ENCODE measurements at places on chromosomes 4 and X.

GRCh38 chrX:72495046-72495445 lies 77.6 kb downstream of the HDAC8 start:
- no peak for DNase-seq

DNA sequence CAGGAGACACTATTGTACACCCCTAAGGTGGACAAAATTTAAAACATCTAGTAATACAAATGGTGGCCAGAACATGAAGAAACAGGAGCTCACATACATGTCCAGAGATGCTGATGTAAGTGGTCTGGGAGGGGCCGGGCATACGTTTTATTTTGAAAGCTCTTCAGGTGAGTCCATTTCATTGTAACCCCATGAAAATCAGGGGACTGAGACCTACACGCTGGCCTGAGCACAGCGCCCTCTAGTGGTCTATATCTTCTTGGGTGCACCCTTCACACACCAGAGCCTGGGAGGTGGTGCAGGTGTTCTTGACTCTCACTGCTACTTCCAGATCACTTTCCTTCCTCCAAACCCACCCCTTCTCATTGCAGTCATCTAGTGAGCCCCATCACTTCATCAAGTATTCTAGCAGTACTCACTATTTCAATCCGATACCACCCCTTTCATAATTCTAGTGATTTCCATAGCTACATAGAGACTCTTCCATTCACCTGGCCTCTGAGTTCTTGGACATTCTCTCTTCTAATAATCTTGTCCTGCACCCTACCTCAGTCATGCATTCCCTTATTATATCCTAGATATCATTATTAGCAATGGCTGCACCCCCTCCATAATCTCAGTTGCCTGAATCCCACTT lies 4.3 kb upstream of the TLR6 start:
- peak; percentile 67 for DNase-seq

DNA sequence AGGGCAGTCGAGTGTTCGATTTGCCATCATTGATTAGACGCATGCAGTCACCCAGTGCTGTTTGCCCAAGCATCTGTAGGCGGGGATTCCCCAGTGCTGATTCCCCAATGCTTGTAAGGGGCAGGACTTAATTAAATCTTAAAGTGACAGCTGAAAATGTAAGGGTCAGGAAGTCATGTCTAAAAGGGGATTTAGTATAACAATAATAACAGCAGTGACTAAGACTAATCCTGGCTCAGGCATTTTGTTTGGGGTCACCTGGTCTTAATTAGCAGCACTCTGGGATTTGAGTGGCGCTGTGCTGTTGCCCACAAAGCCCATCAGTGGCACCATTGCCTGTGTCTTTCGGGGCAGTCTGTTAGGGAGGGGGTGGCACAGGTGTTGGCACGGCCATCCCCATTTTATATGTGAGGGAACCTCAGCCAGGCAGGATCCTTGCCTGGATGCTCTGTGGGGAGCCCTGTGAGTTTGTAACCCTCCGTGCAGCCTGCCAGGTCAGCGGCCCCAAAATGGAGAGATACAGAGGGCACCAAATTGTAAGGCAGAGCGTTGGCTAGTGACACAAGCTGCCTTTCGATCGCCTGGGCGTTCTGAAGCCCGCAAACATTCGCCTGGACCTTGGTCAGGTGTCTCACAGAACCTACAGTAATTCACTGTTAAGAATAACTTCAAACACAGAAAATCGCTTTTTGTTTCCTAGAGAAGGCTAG lies 146.7 kb downstream of the TBL1X start:
- DNase-seq: no peak

GRCh38 chrX:121598356-121598755 lies 550.9 kb downstream of the GLUD2 start:
- no peak for DNase-seq

DNA sequence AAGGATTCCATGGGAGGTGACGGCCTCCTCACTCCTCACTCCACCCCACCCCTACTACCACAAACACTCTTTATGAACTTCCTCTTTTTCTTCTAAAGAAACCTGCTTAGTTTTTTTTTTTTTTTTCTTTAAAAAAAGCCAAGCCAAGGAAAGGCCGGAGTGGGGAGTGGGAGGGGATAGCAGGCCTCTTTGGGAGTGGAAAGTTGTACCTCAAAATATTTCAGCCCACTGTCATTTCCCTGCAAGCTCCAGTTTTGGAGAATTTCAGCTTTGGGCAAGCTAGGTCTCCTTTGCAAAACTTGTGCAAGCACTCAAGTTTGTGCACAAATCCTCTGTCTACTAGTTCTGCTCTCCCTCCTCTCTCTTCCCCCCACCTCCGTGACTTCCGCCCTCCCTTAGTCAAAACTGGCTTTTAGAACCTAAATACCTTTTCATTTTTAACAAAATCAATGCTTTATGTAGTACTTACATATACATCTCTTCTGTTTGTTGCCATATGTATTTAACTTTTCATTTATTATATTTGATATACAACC lies 512 bp upstream of the ANTXR2 start:
- no peak for DNase-seq

DNA sequence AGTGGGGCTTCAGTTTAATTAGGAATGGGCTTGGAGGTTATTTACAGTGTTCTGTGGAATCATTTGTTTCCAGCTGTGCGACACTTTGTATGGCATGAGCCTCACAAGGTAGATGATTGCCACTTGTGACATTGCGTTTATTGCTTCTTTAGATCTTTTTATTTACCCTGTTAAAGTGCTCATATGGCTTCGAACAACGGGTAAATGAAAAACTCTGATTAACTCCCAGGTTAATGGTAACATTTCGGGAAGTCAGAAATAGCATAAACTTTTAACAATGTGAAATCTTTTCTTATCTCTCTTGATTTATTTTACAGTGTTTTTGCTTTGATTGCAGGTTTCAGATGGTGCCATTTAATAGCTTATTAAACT lies 494.3 kb downstream of the IDS start:
- no peak for DNase-seq

GRCh38 chr4:144374065-144374464 lies 233.5 kb upstream of the GYPA start:
- no peak for DNase-seq

- DNase-seq: peak; percentile 77
These were observed 33.0 kb upstream of the KIAA0232 start for GRCh38 chr4:6749340-6750171.

DNA sequence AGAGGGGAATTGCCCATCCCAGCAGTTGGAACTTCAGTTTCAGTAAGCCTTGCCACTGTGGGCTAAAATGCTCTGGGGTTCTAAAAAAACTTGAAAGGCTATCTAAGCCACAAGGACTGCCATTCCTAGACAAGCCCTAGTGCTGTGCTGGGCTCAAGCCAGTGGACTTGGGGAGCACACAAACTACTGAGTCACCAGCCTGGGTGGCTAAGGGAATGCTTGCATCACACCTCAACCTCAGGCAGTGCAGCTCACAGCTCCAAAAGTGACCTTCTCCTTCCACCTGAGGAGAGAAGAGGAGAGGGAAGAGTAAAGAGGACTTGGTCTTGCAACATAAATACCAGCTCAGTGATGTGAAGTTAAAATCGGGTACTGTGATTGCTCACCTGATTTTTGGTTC lies 116.7 kb upstream of the GLRA2 start:
- no peak for DNase-seq

GRCh38 chr4:157372567-157372966 lies 152.0 kb downstream of the GRIA2 start:
- DNase-seq: no peak

DNA sequence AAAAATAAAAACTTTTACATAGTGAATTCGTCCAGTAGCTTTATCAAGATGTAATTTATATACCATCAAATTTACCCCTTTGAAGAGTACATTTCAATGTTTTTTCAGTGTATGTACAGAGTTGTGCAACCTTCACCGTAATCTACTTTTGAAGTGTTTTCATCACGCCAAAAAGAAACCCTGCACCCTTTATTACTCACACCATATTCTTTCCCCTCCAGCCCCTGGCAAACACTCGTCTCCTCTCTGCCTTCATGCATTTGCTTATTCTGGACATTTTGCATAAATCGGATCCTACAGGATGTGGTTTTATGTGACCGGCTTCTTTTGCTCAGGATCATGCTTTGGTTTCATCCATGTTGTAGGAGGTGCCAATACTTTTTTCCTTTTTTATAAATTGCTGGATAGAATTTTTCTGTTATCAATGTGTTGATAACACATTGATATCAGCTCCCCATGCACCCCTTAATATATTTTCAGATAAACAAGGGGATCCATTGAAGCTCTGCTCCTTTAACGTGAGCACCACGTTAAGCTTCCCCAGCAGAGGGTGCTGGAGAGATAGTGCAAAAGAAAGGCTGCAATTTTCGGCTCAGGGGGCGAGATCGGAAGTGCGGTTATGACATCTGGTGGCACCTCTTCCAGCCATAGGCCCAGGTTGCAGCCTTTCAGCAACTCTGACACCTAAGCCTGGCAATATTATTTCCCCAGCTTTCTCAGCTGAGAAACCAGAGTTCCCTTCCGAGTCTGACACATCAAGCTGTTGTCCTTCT lies 100.1 kb upstream of the VCX3B start:
- peak; percentile 55 for DNase-seq

DNA sequence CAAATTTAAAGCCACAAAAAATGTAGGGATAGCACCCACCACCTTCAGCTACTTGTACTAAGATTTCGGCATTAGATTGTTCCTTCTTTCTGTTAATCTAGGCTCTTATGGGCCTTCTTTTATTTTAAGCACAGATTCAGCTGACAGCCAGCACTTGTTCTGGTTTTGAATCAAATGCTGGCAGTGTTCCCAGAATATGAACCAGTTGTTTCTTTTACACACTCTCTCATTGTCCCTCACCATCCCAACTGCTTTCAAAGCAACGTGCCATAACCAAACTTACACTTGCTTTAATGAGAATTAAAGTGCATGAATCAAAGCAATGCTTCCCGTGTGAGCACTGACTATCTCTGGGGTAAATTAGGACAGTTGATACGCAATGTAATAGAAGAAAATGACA lies 744.5 kb upstream of the FAM241A start:
- peak; percentile 23 for DNase-seq

DNA sequence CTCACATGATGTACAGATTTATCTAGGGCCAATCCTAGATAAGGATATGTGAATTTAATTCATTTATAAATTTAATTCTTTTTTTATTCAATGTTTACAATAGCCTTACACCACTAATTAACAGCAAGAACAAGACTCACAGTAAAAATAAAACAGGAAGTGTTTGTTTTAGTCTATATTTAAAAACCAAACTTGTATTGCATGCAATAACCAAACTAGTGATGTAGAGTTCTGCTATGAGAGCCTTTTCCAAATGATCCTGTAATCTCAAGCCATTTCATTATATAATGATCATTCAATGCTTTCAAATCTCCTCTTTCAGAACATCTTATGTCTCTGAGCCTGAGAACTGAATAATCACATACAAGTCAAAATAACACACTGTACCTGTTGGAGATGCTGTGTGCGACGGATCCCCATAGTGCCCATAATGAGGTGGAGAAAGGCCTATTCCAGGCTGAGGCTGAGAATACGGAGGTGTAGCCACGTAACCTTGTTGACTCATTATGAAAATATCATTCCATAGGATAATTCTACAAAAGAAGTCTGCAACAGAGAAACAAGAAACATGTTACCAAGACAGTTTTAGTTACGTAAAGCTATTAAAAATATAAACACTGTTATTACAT lies 2.6 kb downstream of the SEC24D start:
- no peak for DNase-seq

DNA sequence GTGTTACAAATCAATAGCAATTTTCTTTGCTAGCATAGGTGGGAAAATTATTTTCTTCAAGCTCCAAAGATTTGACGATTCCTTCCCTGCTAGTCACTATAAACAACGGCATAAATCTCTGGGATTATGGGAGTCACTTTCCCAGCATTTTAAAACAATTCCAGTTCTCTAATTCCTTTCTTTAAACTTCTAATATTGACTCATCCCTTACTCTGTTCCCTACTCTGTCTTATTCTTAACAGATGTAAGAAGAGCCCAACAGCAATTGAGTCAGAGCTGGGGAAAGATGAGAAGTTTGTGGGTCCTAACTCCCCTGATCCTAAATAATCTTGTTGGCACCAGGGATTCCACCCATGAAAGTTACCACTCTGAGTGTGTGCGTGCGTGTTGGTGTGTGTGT lies 47.4 kb upstream of the IL21 start:
- no peak for DNase-seq

DNA sequence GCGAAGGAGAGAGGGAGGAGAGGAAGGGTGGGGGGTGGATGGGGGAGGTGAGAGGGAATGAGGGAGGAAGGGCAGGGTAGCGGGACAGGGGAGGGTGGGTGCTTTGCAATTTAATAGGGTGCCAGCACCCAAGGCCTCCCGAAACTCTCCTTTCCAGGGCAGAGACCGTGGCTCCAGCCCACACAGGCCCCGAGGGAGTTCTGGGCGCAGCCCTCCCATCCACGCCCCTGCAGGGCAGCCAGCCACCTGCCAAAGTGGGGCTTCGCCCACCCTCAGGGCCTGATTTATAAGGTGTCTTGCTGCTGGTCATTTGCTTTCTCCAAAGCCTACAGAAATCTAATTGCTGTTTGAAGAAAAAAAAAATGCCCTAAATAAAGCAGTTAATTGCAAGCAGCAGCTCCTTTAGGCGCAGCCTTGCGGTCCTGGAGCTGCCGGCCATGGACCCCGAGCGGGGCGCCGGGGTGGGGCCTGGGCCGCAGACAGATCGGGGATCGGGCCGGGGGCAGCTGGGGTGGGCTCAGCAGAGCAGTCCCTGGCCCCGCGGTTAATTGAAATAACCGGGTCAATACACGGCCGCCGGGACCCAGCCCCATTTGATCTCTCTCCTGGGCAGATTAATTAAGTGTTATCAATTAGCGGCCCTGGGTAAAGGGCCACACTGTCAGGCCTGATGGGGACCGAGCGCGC lies 106.0 kb upstream of the NKX1-1 start:
- DNase-seq: no peak

GRCh38 chr4:24895461-24895860 lies 17.4 kb downstream of the CCDC149 start:
- DNase-seq: no peak

- DNase-seq: no peak
These were observed 1.5 kb upstream of the HSPA4L start for GRCh38 chr4:127780598-127780997.

- DNase-seq: no peak
These were observed 833 bp downstream of the FGD1 start for GRCh38 chrX:54494989-54495813.

DNA sequence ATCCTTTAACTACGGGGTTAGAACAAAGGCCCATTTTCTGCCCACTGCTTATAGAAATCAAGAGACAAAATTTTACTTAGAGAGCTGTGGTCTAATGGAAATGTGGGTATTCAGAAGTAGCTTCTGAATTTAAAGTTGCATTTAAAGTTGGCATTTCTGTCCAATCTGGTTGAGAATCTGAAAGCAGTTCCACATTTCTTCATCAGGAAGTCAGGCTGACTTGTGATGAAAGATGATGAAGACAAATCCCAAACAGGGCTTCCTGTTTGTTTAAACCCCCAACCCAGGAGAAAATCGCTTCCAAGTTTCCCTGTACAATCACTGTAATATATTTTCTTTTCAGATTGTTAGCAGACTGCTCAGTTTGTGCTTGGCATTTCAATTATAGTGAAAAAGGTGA lies 345.3 kb downstream of the SPRY1 start:
- DNase-seq: no peak

Measured in H4 (cell line).